ENCODE measurements at places on chromosomes 2 and 18.

- no peak for DNase-seq
These were observed 2.7 kb downstream of the ST8SIA5 start for GRCh38 chr18:46754188-46754587.

- DNase-seq = no peak
These were observed 2.4 kb upstream of the SERPINB10 start for GRCh38 chr18:63905361-63905760.

DNA sequence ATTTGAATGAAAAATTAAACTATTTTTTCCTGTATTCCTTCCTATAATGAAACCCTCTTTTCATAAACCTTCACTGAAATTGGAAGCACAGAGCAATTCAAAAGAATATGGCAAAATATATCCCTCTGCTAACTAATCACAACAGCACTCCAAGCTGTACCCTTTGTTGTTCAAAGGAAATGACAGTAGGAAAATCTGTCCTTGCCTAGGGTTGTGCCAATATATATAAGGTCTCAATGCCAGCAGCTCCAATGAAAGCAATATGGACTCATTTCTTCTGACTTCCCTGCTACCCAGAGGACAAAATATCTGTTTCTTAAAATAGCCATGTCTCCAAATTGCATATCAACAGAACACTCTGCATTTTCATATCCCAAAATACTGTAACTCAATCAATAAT, 373.9 kb upstream of the MC4R start:
- DNase-seq = no peak

GRCh38 chr18:58861861-58862301, 2.8 kb upstream of the ZNF532 start:
- no peak for DNase-seq

DNA sequence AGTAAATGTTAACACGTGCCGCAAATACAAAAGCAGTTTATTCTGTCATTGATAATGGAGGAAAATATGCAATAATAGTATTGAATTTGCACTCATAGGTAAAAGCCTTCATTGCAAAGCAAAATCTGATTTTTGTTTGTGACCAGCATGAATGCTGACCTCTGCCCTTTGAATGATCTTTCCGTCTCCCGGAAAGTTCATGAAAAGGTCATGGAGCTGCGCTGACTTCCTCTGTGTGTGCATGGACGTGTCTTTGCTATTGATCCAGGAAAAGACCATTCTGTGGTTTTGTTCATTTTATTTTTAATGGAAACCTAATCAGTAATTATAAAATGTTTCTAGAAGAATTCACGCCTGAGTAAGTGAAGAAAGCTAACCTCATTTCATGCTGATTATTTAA, 320.0 kb downstream of the MTX2 start:
- no peak for DNase-seq

GRCh38 chr2:66683599-66683998, 248.7 kb downstream of the MEIS1 start:
- no peak for DNase-seq

- DNase-seq = no peak
These were observed 378.6 kb downstream of the MEIS1 start for GRCh38 chr2:66813525-66813924.

Measured in DMS79 (cell line).